ENCODE measurements at places on chromosomes 5 and 9.

- no peak for DNase-seq
These were observed 17.3 kb upstream of the LTC4S start for GRCh38 chr5:179776411-179776938.

DNA sequence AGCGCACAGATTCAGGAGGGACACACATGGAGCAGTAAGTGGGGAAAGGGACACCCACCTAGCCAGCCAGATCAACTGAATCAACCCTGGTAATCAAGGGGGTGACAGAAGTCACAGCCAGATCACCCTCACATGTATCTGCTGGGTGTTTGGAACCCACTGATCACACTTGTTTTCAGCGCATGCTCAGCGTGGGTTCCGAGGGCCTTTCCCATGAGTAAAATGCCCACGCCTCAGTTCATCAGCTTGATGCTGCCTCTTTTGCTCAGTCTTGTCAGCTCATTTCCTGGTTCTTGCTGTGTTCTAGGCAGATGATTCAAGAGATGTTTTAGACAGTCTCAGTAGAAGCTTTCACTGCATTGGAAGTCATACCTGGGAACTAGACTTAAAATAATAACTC, 123.2 kb upstream of the SLC30A5 start:
- no peak for DNase-seq

- no peak for DNase-seq
These were observed 13.2 kb upstream of the ERAP2 start for GRCh38 chr5:96863114-96863513.

GRCh38 chr9:72365525-72366256, 683 bp upstream of the ZFAND5 start:
- DNase-seq = peak; percentile 88

DNA sequence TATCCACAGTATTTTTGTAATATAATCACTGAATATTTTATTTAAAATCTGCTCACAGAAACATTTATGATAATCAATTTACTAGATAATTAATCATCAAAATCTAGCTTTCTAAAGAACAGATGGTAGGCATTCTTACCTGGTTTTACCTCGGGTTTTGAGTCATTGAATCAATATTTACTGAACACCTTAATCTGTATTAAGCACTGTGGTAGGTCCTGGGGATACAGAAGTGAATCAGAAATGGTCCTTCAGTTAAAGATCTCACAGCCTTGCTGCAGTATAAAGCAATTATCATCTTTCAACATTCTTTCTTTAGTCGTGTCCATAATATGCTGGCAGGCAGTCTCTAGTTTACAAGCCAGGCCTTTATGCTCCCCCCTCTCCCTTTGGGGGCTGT, 2.0 kb upstream of the MEIKIN start:
- DNase-seq = no peak

Data from sciatic nerve (tissue), 2 donors.